ENCODE measurements at places on chromosomes 6 and 20.

DNA sequence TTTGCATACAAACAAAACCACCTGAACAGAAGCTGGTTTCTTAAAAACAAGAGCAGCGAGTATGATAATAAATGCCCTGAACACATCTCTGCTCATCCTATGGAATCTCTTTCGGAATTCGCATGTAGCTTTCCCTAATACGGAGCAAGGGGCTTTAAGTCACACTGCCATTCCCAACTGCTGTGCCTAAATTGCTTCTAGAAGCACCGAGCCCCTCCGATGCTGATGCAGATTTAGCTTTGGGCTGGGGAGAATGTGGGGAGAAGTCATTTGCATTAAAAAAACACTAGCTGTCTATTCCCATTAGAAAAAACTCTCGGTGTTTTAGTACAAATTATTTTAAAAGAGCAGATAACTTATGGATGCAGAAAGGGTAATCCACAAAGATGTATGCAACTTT is 76.9 kb downstream of the CD83 start:
- DNase-seq = no peak

- DNase-seq = no peak
Measured at GRCh38 chr6:110560239-110561007, 84.0 kb upstream of the SLC22A16 start.

DNA sequence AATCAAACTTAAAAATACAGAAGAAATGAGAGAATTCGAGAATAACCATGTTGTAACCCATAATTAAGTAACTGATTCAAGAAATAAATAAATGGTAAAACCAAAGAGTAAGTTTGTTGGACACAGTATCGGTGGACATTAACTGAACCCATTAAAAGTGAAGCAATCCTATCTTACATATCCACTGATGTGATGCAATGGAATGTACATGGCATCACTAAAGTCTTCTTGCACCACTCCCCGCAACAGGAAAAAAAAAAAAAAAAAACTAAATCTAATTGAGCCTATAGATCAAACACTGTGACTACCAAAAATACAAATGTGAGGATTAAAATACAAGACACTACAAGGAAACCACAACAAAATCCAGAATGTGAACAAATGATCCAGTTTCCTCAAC is 7.9 kb downstream of the SNX14 start:
- DNase-seq = no peak

- DNase-seq = no peak
Measured at GRCh38 chr6:131775886-131776285, 31.9 kb upstream of the ENPP1 start.

DNA sequence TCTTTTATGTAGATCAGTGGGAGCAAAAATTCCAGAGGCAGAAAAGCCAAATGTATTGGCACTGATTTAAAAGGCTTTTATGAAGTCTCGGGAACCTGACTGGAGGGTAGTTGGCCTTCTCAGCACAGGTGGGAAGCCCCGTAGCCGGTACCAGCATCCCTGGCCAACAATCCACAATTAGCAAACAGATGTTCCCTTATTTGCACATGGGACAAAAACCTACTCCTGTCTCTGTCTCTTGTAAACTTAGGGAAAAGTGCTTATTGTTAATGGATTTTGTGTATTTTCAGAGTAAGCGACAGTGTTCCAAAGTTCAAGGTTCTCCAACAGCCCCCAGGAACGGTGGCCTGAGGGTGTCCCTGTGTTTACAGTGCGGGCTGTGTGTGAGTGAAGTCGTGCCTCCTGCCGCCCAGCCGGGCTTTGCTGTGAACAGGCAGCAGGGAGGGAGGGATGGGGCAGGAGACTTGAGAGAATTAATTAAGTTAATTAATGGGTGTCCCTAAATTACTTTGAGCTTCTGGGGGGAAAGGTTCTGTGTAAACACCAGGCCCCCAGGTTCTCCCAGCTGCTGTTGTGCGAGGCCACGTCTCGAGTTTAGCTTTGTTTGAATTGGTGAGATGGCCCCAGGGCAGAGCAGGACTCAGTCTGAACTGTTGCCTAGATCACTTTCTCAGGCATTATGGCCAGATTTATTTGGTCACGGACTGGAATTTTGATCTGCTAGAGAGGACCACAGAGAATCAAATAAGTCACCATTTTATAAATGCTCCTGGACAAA is 3.9 kb downstream of the SYNJ2 start:
- no peak for DNase-seq

DNA sequence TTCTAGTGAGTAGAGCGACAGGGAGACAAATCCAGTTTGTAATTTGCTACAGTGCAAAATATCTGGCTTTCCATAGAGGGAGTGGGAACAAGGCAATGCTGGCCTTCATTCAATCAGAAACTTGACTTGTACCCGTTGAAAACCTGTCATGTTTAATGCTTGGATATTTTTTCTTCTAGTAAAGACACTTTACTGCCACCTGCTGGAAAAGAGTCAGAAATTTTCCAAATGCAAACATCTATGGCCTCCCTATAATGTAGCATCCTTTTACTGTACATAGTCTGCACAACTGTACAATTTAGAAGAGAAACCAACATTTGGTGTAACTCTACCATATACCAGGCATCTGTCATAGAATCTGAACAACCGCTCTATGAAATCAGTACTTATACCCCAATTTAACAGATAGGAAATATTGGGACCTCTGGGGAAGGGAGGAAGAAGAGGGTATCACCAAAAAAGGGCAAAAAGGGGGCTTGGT is 16.7 kb upstream of the TBC1D20 start:
- no peak for DNase-seq

DNA sequence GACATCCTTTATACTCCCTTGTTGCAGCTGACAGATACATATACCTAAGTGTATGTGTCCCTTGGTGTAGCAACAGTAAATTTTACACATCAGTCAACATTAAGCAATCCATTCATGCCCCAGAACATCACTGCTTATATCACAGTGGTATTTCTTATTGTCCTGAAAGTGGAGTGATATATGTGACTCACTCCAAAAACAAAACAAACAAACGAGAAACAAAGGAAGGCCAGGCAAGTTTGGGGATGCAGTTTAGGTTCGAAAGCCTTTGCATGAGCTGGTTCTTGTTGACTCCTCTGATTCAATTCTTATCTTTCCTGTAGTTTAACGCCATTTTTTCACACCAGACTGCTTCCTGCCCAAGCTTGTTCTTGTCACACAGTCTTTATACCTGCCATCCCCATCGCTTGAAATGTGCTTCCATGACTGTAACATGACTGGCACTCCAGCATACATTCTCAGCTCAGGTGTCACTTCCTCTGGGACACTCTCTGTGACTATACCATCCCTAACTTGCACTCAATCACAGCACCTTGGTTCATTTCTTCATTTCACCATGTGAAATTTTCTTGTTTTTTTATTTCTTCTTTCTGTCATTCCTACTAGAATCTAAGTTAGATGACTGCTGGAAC is 125.0 kb upstream of the TSHZ2 start:
- no peak for DNase-seq

DNA sequence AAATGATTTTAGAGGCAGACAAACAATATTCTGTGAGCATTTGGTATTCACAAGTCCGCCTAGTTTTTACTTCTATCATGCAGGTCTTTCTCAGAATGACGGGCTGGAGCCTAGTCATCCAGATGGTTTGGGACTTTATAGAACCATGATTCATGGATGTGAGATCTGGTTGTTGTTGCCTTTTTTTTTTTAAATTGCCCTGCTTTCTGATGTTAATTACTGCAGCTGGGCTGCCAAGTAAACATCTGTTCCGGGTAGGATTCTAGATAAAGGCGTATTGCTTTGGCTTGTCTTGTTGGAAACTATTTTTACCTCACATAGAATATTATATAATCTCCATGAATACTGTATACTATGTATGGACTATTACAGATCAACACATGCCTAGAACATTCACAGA is 58.1 kb downstream of the RNF217 start:
- DNase-seq = no peak

DNA sequence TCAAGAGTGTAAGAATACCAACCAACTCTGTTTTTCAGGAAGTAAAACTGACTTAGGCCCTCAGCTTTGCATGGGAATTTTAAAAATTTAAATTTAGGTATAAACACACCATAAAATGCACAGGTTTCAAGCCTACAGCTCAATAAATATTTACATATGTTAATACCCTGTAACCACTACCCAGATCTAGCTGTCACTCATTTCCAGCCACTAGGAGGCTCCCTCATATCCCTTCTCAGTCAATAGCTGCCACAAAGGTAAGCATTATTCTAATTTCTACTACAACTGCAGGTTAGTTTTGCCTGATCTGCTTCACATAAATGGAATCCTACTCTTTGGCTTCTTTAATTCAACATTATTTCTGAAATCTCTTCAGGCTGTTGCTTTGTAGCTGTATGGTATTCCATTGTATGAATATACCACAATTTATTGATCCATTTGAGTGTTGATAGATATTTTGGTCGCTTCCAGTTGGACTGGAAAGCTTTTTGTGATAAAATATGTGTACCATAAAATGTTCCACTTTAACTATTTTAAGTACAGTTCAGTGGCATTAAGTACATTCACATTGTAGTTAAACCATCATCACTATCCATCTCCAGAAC is 32.5 kb upstream of the MEI4 start:
- DNase-seq = no peak

DNA sequence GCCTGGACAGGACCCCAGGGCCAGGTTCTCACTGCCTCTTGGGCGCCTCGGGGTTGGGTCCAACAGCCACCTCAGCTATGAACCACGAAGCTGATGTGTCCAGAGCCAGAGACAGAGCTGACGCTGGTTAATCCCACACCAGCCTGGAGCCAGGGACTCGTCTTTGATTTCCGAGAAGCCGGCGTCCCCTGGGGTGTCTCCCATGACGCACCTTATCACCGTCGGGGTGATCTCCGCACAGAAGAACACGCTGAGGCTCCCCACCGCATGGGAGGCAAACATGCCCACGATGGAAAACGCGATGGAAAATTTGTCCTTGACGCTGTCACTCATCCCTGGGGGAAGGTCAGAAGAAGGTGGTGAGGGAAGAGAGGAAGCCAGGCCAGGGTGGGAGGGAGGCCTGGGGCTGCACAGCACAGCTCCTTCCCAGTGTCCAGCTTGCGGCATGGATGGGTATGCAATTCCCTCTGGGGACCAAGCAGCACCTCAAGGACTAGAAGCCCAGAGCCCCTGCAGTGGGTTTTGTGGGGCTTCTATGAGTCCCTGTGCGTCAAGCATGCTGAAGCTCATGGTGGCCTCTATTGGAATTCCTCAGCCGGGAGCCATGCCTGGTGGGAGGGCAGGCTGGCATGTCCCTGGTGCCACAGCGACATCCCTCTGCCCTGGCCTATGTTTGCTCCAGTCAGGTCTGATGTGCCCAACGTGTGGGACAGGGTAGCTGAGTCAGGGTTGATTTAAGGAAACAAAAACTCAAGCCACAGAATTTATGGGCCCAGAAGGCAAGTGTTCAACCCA is 25.1 kb downstream of the PSMG4 start:
- no peak for DNase-seq

- DNase-seq = no peak
Measured at GRCh38 chr6:116444092-116444491, 17.1 kb upstream of the CALHM6 start.

- DNase-seq = no peak
Measured at GRCh38 chr6:107786709-107787588, 37.2 kb downstream of the SCML4 start.

DNA sequence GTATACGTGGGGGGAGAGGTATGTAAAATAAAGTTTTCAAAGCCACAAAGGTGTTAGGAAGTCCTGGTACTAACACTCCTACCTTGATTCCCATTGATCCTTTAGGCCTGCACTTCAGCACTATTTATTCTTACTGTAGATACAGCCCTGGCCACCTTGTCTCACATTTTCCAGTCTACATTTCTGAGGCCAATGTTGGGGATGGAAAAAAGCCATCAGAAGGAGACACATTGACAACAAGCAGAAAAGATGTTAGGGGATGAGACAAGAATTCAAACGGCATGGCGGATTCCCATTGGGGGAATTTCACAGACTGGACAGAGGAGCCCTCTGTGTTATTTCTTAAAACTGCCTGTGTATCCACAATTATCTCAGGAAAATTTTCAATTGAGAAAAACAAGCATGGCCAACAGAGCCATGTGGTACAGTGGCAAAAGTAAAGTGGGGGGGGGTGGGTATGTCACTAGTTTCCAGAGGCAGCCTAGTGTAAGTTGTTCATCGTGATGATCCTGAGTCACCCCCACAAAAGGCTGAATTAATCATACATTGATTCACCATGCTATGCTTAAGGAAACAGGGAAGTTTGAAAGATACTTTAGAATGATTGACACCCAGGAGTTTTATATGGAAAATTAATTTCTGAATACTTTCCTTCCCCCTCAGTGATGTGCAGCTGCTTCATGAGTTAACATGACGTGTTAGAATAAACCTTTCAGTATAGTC is 40.5 kb downstream of the RREB1 start:
- no peak for DNase-seq

DNA sequence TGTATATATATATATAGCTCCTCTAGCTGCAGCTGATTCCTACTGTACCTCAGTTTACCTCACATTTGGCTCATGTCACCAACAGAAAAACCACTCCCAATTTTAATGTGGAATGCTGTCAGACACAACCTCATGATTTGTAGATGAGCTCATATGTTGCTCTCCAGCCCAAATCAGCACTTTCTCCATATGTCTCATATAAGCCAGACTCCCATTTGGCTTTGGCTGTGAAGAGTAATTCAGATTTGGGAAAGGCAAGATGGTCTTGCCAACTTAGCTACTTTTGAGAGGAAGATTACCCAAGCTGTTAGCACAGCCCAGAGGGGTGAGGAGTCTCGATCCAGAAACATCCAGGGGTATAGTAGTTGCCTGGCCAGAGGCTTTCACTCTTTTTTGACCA is 342.2 kb upstream of the NT5E start:
- no peak for DNase-seq

DNA sequence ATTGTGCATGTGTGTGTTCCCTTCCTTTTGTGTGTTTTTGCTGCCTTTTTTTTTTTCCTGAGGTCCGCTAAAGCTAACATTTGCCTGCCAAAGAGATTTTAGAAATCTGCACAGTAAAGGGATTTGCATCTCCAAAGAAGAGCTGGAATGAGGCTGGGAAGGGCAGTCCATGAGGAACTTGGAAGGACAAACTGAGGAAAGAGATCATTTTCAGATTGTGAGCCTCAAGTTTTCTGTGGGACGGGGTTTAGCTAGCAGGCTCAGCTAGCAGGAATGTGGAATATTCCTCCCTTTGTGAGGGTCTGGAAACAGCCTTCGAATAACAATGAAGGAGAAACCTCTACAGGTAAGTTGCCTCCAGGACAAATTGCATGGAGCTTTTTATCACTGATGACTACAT is 3.8 kb downstream of the INSM1 start:
- DNase-seq = no peak

GRCh38 chr6:165701005-165701404 is 38.0 kb upstream of the PDE10A start:
- DNase-seq = no peak

DNA sequence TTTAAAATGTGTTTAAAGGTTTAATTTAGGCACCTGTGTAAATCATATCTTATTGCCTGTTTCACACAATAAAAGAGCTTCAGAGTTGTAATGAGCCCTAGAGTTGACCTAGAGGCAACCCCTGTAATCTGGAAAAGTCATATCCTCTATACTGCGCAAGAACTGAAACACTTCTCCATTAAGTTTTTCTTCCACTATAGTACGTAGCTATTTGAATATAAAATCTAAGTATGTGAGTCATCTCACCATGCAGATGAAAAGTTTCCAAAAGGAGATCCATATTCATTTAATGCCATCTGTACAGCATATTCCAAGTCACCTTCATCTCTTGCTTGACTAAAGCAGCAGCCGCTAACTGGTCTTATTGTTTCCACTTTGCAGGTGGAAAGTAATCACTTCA is 26.0 kb upstream of the TAAR1 start:
- DNase-seq = no peak

Measured in activated naive CD4-positive, alpha-beta T cell (primary cell).